Stimulated activated CD4-positive, alpha-beta T cell treated with anti-CD3 and anti-CD28 coated beads, TNF-alpha, amount 100 ng/mL, for 4 hours (primary cell): ENCODE measurements at places on chromosomes 3 and 15.

- DNase-seq = no peak
Measured at GRCh38 chr3:72288955-72289691, 504.2 kb upstream of the PROK2 start.

- DNase-seq = no peak
Measured at GRCh38 chr15:36803773-36804172, 224.3 kb downstream of the CDIN1 start.

- no peak for DNase-seq
Measured at GRCh38 chr3:57383406-57383805, 90.9 kb upstream of the ASB14 start.

DNA sequence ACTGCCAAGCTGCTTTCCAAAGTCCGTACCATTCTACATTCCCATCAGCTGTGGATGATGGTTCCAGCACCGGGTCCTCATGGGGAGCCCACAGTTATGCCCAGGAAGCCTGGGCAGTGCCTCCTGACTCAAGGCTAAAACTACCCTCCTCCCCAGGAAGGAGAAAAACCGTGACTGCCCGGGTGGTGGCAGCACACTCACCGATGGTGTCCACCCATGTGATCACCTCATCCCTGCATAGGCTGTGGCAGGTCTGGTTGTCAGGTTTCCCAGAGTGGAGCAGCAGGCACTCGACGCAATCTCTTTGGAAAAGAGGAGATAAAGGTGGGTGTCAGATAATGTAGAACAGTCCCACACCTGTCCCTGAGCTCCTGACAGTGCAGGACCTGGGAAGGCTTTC lies 38.6 kb downstream of the UMPS start:
- DNase-seq = no peak

GRCh38 chr3:16828815-16829214 lies 55.9 kb upstream of the PLCL2 start:
- no peak for DNase-seq
